HS-27A (cell line): ENCODE measurements at places on chromosomes 1 and 21.

DNA sequence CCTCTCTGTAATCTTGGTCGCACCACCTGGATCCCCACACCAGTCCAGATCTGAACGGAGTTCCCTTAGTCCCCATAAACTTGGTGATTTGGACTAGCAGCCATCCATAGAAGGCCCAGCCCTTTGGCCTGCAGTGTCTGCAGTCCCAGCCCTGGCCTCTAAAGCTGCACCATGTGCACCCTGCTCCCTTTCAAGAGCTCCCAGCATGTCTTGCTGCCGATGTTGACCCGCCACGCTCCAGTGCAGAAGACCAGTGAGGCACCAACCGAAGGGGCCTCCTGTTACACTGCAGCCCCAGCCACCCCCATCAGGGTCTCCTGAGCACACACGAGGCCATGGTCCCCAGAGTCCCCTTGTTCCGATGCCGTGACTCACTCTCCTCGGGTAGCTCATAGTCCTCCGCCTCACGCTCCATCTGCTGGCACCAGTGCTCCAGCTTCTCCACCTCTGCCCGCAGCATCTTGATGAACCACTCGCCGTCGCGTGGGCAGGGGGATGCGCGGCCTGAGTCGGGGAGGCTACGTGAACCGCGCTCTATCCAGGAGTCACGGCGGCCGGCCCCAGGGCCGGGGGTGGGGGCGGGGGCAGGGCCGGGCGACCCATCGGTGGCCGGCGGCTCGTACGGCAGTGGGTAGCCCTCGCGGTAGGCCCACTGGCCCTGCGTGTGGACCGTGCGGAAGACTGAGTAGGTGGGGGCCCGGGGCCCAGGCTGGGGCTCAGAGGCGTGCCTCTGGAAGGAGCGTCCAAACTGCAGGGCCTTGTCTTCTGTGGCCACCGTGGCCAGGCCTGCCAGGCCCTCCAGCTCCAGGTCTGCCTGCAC is 8.9 kb upstream of the SMIM12 start:
- DNase-seq = no peak

DNA sequence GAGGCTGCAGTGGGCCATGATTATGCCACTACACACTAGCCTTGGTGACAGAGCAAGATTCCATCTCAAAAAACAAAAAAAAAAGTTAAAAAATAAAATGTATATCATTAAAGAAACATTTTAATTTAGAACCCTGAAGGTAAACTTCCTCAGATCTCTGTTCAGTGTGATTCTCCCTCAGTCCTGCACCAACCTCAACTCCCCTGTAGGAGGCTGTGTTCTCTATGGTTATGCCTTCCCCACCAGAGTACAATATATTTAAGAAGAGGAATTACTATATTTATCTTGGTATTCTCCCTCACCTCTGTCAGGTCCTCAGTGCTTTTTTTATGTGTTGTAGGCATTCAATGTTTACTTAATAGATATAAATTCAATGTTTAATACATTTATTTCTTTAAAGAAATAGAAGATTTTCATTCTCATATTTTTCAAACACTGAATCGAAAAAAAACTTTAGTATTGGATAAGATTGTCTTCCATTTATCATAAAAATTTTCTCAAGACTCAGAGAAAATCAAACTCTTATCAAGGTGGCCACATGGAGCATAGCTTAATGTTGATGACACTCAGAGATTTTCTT is 4.8 kb upstream of the LRRC8B start:
- no peak for DNase-seq

DNA sequence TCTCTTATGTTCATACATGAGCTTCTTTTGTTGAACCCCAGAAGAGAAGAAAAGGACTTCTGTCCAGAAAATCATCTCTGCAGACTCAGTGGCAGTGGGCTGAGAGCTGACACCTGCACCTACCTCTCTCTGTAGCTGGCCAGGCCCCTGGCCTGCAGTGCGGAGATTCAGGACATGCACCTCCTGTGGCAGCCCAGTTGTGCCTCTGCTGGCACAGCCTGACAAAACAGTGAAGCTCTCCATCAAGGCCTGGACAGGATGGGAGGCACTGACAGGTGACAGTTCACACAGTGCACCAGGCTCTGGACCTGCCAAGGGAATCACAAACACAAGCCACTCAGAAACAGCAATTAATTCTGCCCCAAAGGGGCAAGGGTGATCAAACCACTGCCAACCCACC is 88.8 kb downstream of the TGFBR3 start:
- DNase-seq = no peak

GRCh38 chr21:33881689-33882440 is 33.7 kb downstream of the ATP5PO start:
- no peak for DNase-seq

GRCh38 chr1:203182387-203182953 is 4.0 kb downstream of the CHI3L1 start:
- no peak for DNase-seq

- DNase-seq = no peak
Measured at GRCh38 chr1:25011943-25012638, 82.0 kb upstream of the RUNX3 start.

- no peak for DNase-seq
Measured at GRCh38 chr21:35467566-35467965, 418.5 kb upstream of the RUNX1 start.

DNA sequence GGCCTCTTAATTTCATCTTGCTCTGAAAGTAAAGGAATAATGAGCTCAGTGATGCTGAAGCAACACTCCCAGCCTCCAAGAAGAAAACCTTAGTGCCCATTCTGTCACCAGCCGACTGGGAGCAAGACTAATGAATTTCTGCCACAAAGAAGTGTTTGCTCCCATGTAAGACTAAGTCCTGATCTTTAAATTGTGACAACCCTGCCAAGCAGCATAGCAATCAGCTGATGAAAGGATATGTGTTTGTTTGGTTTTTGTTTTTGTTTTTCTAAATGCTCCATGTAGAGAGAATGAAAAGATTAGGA is 113.7 kb upstream of the PALMD start:
- DNase-seq = no peak

GRCh38 chr1:8317647-8318381 is at the start of gene SLC45A1:
Gene SLC45A1 (plus strand): TSS chr1:8318114. CDS start chr1:8324330, 6,216 bp downstream.
- no peak for DNase-seq

GRCh38 chr21:26224366-26224765 is 53.8 kb upstream of the APP start:
- DNase-seq = no peak
